Activated naive CD8-positive, alpha-beta T cell treated with anti-CD3 and anti-CD28 coated beads, Interleukin-2, amount 50 U/mL, for 24 hours (primary cell): ENCODE measurements at places on chromosomes 11 and 22.

DNA sequence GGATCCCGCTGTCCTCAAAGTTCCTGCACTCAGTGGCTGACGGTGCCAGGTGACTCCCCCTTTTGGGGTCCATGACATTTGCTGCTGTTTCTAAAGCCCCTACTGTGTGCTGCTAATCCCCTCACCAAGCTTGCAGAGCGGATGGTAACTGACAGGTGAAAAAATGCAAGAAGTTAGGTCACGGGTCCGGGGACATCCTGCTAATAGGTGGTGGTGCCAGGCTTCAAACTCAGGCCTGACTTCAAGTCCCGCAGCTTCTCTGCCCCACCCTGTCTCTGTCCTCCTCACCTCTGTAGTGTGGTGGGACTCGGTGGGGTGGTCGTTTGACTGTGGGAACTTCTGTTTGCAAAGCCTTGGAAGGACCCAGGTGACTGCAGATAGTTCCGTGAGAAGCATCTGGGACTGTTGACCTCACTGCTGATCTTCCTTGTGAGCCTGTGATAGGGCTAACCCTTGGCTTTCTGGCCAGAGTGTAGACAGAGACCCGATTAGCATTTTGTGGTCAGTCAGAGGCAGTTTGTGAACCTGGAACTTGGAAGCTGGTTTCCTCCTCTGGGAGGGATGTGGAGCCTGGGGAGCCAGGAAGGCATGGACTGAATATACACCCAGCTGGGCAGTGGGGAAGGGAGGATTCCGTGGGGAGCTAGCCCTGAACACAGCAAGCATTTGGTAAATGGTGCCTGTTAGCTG is 115.4 kb upstream of the OR4B1 start:
- no peak for DNase-seq

DNA sequence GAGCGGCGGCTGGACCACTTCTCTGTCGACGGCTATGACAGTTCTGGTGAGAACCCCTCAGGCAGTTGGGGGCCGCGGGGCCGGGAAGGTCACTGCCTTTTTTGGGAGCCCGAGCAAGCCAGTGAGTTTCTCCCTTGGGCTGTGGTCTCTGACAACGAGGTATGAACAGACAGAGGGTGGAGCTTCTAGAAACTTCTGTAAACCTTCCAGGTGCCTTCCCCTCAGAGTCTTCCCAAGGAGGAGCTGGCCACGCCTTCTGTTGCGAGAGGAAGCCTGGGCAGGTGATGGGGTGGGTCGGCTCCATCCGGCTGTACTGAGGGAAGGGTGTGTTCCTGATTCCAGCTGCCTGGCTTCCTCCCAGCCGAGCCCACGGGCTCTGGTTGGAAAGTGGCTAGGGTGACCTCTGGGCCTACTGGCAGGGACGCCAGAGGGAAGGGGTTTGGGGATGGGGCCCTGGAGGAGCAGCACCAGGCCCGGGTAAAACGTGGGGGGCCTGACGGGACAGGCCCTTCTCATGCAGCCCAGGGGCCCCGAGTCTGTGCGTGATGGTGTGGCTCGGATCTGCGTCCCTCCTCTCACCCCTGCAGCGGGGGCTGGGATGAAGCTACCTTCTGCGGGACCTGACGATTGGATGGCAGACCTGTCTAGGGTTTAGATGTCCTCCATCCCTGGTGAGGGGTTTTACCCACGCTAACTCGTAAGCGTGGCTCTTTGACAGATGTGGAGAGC is 110.8 kb downstream of the KCNQ1OT1 start:
- DNase-seq = no peak

- DNase-seq = no peak
Measured at GRCh38 chr11:86695373-86695772, 23.0 kb upstream of the ME3 start.

GRCh38 chr11:36417154-36417553 is 92.9 kb downstream of the TRAF6 start:
- DNase-seq = no peak

DNA sequence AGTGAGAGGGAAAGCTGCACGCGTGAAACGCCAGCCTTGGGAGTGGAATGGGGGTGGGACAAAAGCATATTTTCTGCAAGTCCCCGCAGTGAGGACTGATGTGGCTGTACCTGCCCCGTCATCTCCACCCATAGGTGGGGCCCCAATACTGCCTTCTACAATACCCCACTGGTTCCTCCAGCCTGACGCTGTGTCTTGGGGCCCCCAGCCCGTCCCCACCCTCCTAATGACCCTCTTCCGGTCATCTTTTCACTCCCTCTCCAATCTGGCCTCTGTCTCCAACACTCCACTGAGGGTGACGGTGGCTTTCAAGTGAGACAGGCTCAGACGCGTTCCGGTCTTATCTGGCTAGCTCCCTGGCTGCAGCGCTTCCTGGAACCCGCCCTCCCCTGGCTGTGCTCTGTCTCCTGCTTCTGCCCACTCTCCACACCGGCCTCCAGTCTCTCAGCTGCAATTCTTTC is 104.2 kb downstream of the MICAL3 start:
- no peak for DNase-seq

GRCh38 chr11:61173456-61173855 is 12.2 kb upstream of the VPS37C start:
- no peak for DNase-seq

DNA sequence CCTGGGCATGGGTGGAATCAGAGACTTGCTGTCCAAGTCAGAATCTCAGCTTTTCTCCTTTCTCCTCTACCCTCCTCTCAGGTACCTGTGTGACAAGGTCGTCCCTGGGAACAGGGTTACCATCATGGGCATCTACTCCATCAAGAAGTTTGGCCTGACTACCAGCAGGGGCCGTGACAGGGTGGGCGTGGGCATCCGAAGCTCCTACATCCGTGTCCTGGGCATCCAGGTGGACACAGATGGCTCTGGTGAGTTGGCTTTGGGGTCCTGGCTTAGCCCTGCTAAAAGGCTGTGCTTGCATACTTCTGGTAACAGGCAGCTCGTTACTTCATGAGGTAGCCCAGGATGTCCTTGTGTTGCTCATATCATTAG is 10.7 kb downstream of the MCM5 start:
- DNase-seq = no peak

DNA sequence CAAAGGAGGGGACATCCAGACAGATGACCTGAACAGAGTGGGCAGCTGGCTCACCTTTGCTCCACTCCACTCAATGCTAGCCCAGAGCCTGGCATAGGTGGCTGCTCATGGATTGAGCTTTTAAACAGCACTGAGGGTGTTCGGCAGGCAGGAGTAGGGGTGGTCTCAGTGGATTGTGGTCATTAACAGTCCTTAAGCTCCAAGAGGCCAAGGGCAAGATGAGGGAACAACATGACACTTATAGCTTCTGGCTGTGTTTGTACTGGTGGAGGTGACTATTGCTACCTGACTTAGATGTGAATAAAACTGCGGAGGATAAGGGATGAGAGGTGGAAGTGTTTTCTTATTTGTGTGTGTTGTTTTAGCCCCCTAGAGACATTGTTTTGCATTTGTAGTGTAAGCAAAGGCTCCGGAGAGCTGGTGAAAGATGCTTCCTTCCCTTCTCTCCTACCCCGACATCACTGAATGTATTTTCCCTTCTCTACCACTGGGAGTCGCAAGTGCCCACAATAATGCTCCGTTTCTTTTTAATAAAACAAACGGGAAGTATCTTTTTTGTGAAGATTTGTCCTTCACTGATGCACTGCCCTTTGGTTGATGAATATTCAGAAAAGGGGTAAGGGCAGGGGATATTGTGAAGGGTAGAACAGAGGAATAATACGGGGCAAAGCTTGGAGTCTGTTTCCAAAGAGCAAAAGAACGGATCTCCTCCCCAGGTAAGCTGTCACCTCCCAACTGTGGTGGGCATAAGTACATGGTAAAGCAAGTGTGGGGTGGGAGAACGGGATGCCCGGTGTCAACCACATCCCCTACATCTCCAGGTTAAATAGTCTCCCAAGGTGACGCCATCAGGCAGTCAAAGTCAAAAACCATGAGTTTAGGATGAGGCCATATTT is 27.5 kb upstream of the MTNR1B start:
- DNase-seq = peak; percentile 3

DNA sequence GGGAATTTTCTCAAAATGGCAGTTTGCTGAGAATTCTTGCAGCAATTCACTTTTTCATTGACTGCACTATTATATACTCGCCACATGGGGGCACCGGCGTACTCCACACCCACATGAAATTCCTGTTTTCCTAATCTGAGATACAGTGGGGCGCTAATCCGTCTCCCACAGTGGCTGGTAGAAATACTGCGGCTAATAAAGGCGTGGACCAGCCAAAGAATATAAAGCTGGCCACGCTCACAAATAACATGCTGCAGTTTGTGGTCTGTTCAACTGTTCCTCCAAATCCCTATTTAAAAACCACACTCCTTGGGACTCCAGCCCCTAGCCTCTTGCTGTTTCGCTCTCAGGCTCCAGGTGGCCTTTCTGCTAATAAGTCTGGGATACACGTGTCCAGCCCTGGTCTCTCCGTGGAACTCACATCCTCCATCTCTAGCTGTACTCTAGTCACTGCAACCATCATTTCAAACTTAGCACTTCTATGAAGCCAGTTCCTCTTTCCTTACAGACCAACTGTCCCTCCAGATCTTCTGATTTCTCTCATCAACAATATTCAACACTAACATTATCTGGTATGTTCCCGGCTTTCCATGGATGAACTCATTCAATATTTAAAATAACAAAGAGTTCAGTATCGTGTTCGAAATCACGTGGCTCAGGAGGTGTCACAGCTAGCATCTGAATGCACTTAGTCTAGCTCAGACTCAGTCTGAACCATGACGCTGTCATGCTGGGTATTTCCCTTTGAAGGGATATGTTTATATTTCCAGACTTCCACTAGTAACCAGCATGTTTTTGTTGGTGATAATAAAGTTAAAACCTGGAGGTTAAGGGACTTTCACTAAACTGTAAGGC is 22.0 kb downstream of the TBRG1 start:
- peak; percentile 18 for DNase-seq

DNA sequence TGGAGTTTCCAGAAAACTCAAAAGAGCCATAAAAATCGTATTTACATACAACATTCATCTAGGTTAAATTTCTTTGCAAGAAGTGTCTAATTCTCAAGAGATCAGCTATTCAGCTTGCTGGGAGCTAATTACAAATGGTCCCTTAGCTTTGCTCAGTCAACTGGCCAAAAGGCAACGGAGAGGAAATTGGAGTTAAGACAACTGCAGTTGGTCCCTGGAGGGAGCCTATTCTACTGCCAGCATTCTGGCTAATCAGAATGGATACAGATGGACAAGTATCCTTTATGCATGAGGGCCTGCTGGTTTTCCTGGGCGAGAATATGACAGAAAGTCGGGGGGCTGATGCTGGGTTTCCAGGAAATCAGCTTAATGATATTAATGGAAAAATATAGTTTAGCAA is 45.5 kb downstream of the KCNJ1 start:
- no peak for DNase-seq

- DNase-seq = no peak
Measured at GRCh38 chr22:40014667-40015248, 20.0 kb downstream of the FAM83F start.

- no peak for DNase-seq
Measured at GRCh38 chr22:28316014-28316413, 363.6 kb downstream of the TTC28 start.

DNA sequence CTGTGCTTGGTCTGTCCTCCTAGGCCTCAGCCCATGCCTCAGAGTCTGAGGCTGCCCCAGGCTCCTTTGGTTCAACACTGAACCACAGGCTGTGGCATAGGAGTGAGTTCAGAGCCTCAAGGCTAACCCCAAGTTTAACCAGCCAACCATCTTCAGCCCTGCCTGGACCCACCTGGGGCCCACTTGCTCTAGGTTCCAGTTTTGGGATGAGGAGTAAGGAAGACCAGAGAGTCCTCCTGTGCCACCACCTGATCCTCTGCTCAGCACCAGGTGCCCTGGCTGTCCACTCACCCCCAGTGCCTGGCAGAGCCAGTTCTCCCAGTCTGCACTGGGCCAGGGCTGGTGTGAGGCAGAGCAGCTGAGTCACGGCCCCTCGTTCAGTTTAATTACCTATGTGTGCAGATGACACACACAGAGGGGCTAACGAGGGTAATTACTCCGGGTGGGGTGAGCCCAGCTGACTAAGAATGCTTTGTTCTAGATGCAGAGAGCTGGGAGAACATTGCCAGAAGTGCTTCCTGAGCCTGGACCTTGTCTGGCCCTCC is 12.0 kb upstream of the TMPRSS13 start:
- DNase-seq = no peak

DNA sequence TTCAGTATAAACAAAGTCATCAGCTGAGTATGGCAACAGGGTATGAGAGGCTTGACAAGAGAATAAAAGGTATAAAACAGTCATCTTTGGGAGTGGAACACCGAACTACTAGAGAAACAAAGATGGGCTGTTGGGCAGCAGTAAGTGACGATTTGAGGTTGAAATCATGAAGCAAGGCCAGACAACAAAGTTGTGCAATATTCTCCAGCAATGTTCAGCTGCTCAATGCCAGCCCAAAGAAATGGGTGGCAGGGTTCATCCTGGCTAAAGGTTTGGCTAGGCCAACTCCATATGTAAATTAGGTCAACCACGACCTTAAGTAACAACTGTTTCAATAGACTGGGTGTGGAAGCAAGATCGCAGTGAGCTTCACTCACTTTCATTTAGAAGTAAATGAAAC is 6.2 kb downstream of the APIP start:
- DNase-seq = no peak

GRCh38 chr11:128603752-128604414 is 16.5 kb upstream of the ETS1 start:
- DNase-seq = no peak

DNA sequence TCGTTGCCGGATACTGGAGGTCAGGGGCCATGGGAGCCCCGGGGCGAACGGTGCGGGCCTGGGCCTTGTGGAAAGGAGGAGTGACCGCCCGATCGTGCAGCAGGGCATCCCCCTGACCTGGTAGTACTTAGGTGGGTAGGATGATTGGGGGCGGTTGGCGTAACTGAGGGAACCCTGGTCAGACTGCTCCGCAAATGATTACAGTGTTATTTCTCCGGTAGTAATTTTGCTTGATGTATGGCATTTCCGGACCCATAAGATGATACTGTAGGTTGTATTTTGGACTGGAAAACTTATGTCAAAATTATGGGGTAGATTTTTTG is 762 bp downstream of the MTMR3 start:
- DNase-seq = no peak

DNA sequence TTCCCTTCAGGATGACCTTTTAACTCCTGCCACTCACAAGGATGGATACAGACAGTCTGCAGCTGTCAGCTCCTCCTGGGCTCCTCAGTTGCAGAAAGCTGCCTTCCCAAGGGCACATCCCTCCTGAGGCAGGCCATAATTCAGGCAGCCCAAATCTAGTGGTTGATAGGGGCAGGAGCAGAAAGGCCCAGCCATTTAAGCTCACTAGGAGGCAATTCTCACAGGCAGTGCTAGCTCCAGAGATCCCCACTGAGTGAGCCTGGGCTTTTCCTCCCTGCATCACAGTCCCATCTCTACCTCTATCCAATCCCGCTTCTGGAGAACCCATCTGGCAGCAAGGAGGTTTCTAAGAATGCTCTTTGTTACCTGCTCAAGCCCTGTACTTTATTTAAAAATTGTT is 200.6 kb downstream of the ARHGAP42 start:
- DNase-seq = no peak
